ENCODE measurements at places on chromosomes 5 and 9. TPM values are rescaled to one million over a fixed set of nuclear protein-coding genes. Genes with fewer than 3 reads are reported as not detected.

OMD gene
- not detected for total RNA-seq

FAM169A gene
- total RNA-seq, result 10.2 TPM

ADAMTS2 gene
- total RNA-seq, result not detected

RFESD gene
- 2.2 TPM for total RNA-seq

GALNT12 gene
- 34.7 TPM for total RNA-seq

FCN2 gene
- not detected for total RNA-seq

RAD17 gene
- 25.1 TPM for total RNA-seq

MEIKIN gene
- total RNA-seq, result not detected

ZNF879 gene
- total RNA-seq, result 1.1 TPM

PCDH1 gene
- 2.7 TPM for total RNA-seq
